NCI-H524 treated with DMSO at 0.1 percent for 48 hours (cell line): ENCODE measurements at places on chromosomes 11 and 22.
A peak's percentile ranks its signal among the peaks of the same experiment; 100 is the strongest.

GRCh38 chr11:13046637-13047570 is 37.8 kb downstream of the RASSF10 start:
- no peak for DNase-seq

GRCh38 chr11:33187998-33188722 is 26.9 kb upstream of the CSTF3 start:
- DNase-seq = peak; percentile 21

DNA sequence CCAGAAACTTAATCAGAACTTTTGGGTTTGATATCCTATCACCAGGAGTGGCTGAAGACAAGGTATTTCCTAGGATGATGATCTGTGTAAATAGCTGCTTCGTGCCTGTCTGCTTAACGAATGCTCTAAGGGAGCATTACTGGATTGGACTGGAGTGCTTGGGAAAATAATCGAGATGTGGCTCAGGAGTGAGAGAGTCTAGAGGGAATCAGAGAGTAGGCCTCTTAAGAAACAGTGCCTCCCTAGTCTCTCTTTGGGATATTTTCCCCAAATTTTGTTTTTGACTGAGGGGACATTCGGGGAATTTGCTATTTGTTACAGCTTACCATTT is 2.5 kb downstream of the MAML2 start:
- DNase-seq = no peak

GRCh38 chr11:123062892-123063825 is 1.2 kb upstream of the HSPA8 start:
- no peak for DNase-seq

GRCh38 chr11:57425565-57426438 is 1.1 kb downstream of the SLC43A3 start:
- no peak for DNase-seq

GRCh38 chr22:44529827-44530523 is 31.9 kb upstream of the RTL6 start:
- DNase-seq = no peak

DNA sequence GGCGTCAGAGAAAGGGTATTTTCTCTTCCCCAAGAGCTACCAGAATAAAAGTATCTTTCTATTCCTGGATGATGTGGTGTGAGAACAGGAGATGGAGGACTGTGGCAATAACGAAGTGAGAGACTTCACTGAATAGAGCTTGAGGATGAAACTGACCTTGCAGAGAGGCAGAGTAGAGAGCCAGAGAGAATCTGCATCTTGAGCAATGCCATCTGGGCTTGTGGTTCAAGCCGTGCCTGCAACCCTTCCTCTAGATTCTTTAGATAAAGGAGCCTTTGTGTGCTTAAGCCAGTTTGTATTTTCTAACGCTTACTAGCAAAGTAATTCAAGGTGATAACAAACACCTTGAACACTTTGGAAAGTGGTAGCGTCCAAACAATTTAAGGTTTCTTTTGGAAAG is 2.2 kb downstream of the ME3 start:
- no peak for DNase-seq

- DNase-seq = no peak
Observed at GRCh38 chr11:47499161-47499560, 50.2 kb upstream of the RAPSN start.

- no peak for DNase-seq
Observed at GRCh38 chr11:76074148-76075095, 131.9 kb downstream of the WNT11 start.

- DNase-seq = no peak
Observed at GRCh38 chr11:119872611-119873310, 143.8 kb upstream of the NECTIN1 start.

GRCh38 chr11:31240340-31240904 is 129.1 kb downstream of the DCDC1 start:
- DNase-seq = no peak

- no peak for DNase-seq
Observed at GRCh38 chr22:46348099-46348695, 12.7 kb downstream of the TRMU start.

DNA sequence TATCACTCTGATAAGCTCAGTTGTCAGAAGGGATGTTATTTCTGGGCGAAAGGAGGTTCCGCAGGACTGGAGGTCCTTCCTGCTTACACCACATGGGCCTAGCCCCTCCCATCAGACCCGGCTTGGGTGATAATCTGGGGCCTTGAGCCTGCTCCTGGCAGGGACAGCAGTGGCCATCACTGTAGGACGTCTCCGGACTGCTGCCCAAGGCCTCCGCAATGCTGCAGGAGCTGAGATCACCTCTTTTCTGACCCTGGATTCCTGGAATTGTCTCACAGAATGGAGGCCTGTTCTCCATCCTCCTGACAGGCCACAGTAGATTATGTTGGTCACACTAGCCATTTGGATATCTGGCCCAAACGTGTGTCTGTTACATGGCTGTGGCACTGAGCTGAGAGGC is 9.2 kb upstream of the BIK start:
- DNase-seq = no peak

- no peak for DNase-seq
Observed at GRCh38 chr11:15497366-15497765, 382.6 kb downstream of the INSC start.

- DNase-seq = no peak
Observed at GRCh38 chr11:72327606-72328005, 83.6 kb upstream of the PHOX2A start.

GRCh38 chr11:28673691-28674432 is 565.7 kb downstream of the METTL15 start:
- DNase-seq = no peak

DNA sequence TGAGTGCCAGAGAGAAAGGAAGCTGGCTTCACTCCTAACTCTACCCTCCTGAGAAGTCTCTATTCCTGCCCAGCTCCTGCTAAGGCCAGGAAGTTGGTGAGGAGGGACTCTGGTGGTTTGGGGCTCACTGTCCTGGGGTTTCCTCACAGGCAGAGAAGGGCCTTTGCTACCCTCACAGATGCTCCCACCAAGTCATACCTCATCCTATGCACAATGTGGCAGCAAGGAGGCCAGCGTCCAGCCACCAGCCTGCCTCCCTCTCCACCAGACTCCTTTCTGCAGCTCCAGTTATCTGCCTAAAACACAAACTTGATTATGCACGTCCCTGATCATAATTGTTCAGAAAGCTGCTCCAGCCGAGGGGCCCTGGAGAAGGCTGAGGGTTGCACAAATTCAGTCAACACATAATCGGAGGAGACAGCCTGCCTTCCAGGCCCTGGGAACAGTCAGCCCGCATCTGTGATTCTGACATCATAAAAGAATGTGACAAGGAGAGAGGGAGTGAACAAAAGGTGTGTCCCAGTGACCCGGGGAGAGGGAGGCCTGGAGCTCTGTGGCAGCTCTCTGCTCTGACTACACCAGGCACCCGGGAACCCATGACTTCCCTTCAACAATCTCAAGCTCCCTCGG is 28.8 kb downstream of the DKK3 start:
- DNase-seq = no peak

DNA sequence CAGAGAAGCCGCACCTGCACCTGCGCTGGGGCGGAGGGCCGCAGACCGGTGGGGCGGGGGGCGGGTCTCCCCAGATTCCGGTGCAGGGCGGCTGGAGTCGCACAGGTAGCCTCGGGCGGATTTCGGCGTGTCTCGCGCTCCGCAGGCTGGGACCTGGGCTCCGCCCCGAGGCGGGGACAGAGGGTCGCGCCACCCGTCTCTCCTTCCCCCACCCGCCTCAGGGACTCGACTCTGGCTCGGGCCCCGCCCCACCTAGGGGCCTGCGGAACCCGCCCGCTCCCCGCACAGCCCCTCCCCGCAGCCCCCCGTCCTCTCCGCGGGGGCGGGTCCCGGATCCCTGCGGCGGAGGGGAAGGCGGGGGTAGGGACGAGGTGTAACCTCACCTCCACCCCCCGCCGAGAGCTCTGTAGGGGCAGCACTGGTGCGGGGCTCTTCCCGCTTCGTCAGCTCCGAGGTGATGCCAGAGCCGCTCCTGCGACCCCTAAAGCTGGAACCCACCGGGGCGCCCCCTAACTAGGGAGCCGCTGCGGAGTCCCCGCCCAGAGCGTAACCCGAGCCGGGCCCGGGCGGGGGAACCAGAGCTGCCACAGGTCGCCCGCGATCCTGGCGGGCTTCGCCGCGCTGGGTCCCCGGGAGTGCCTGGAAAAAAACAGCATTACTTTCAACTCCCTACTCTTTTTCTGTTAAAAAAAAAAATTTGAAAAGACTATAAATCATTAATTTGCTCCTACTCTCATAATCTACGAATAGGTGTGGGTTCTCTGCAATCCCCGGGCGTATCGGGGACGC is at the start of gene SLC29A2:
TSS of gene SLC29A2 (minus strand) at position 134 of the 789 bp plus-strand sequence. CDS start 169 bp downstream, outside the sequence.
- DNase-seq = peak; percentile 59

DNA sequence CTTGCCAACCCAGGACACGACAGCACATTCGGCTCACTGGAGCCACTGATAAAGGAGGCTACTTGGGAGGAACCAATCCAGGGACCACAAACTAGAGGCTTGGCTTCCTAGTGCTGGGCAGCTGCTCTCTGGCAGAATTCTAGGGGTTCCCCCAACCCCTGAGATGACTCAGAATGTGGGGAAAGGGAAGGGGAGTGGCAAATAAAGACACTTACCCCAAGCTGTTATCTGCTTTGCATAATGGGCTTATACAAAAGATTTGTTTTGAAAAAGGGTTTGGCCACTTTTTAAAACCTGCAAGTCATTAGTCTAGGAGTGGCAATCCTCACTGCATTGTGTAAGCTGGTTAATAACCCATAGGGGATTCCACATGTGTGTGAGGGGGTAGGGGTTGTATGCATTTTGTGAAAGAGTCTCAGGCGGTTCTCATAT is 64.1 kb upstream of the LMO1 start:
- DNase-seq = no peak

- no peak for DNase-seq
Observed at GRCh38 chr11:45092901-45093760, 53.3 kb upstream of the PRDM11 start.

DNA sequence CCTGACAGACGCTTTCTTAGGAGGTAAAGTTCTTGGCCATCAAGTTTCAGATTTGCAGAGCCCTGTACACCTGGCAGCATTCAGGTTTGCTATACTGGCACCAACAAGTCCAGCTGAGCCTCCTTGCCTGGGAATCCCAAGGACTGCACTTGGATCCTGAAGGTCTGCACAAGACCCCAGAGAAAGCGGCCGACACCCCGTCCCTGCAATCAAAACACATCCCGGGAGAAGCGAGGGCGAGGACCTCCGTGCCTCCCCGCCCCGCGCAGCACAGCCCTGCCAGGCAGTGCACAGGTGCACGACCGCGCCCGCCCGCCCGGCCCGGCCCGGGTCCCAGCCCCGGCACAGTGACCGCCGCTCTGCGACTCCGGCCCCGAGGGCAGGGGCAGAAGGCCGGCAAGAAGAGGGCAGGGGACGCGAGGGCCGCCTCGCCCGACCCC is 559 bp downstream of the MRTFA start:
- no peak for DNase-seq

GRCh38 chr11:66106786-66107599 is 36.9 kb downstream of the PACS1 start:
- DNase-seq = no peak

- no peak for DNase-seq
Observed at GRCh38 chr11:94888204-94888603, 85.2 kb downstream of the CWC15 start.

DNA sequence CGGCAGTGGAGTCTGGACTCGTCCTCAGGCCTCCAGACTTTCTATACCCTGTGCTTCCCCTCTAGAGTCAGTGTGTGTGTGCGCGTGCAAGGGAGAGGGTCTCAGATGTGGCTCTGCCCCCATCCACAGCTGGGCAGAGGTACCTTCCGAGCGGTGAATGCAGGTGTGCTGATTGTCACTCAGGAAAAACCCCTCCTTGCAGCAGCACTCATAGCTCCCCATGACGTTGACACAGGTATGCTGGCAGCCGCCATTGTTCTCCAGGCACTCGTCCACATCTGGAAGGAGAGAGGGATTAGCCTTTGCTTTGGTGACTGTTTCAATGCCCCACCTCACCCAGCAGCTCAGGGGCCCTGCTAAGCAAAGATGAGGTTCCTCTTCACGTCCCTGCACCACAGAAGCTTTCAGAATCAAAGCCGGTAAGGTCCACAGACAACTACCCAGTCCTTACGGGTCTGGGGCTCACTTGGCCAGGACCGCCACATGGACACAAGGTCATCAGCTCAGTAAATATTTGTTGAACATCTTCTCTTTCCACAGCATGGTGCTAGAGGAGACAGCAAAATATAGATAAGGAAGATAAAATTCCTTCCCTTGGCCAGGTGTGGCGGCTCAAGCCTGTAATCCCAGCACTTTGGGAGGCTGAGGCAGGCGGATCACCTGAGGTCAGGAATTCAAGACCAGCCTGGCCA is 16.9 kb downstream of the SCUBE2 start:
- DNase-seq = no peak
